ENCODE measurements at places on chromosomes 5 and 9.

DNA sequence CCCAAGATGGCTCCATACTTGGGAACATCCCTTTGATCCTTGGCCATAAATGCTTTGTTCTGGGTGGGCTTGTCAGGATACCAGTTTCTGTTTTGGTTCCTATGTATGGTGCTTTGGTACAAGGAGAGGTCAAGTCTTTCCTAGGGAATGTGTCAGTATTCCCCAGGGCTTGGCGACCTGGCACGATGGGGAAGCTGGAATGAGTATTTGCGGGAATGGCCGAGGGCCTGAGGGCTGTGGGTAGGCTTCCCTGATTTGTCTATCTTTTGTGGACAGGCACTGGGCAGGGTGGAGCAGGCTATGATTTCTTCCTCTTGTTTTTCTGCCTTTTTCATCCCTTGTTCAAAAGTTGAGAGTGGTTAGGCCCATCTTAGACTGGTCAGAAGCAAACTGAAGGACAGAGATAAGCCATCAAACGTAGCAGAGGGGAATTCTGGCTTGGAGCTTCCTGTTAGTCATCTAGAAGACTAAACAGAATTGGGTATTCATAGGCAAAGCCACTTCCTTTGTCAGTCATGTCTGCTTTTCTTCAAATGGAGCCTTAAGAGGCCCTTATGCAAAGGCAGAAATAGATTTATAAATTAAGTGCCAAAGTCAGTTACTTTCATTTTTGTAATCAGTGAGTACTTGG is 13.7 kb downstream of the DOCK2 start:
- no peak for DNase-seq

DNA sequence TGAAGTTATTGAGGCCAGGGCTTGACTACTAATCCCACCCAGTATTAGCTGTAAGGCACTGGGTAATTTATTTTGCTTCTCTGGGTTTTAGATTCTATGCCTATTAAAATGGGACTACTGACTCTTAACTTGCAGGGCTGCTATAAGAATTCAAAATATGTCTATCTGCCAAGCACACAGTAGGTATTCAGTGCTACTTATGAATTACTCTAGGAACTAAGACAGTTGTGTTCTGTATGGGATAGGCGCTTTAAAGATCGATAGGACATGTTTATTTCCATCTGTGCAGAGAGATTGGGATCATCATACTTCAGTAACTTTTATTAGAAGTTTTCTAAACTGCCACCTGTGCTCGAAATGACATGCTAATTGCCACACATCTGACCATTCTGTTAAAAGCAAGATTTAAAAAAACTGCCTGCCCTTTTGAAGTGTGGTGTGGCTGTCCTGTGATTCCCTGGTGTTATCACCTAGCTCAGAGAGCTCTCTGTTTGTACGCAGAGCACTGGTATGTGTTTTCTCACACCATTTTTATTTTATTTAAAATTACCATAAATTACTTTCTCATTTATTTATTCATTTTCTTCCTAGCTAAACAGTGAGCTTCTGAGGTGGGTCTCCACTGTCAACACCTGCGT is 58.7 kb downstream of the FYB1 start:
- DNase-seq: no peak

- no peak for DNase-seq
Measured at GRCh38 chr9:129832982-129833381, 2.1 kb downstream of the C9orf78 start.

DNA sequence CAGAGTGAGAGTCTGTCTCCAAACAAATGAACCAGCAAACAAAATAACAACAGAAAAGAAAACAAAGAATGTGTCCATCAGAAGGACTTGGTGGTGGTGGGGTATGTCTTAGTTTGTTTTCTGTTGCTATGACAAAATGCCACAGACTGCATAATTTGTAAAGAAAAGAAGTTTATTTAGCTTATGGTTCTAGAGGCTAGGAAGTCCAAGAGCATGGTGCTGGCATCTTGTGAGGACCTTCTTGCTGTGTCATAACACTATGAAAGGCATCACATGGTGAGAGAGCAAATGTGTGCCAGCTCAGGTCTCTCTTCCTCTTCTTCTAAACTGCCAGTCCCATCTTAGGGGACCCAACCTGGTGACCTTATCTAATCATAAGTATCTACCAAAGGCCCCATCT is 10.5 kb downstream of the NPR3 start:
- DNase-seq: no peak

DNA sequence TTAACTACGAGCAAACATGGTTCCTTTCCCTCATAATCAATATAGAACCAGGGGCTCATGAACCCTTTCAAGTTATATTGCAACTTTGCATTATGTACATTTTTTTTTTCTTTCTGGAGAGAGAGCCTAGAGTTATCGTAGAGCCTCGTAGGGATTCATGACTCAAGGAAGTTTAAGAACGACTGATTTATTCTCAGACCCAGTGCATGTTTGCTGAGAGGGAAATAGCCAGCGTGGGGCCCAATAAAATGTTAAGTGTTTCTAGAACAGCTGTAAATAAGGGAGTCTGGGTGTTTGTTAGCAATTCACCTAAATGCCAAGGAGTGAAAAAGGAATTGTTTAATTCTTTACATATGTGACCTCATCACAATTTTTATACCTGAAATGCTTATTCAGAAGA is 119.0 kb upstream of the KLF9 start:
- no peak for DNase-seq
